Stimulated activated CD4-positive, alpha-beta T cell treated with anti-CD3 and anti-CD28 coated beads, Interleukin-15, amount 100 ng/mL, for 48 hours (primary cell): ENCODE measurements at places on chromosomes 3 and 15.

DNA sequence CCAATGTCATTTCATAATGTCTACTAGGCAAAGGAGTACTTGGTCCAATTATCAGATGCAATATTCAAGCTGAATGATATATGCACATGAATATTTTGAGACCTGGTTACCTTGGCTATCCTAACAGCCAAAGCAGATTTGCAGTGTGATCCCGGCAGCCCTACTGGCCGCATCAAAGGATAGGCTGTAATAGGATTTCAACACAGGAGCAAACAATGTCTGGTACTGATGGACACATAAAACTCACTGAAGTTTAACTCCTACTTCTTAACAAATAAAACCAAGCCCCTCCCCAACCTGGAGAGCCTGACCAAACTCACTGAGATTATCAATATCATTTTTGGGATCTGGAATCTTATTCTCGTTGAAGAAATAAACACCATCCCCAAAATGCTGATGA, 130.2 kb downstream of the FOXP1 start:
- no peak for DNase-seq

DNA sequence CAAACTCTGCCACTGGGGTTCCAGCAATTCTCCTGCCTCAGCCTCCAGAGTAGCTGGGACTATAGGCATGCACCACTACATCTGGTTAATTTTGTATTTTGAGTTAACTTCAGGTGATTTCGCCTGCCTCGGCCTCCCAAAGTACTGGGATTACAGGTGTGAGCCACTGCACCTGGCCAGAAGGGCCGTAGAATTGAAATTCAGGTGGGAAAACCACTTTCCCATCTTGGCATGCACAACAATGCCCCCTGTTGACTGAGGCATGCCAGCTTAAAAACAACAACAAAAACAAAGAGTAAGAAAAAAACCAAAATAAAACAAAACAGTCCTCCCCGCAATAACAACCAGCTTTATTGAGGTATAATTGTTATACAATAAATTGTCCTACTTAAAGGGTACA, 32.6 kb upstream of the RAB11A start:
- no peak for DNase-seq

DNA sequence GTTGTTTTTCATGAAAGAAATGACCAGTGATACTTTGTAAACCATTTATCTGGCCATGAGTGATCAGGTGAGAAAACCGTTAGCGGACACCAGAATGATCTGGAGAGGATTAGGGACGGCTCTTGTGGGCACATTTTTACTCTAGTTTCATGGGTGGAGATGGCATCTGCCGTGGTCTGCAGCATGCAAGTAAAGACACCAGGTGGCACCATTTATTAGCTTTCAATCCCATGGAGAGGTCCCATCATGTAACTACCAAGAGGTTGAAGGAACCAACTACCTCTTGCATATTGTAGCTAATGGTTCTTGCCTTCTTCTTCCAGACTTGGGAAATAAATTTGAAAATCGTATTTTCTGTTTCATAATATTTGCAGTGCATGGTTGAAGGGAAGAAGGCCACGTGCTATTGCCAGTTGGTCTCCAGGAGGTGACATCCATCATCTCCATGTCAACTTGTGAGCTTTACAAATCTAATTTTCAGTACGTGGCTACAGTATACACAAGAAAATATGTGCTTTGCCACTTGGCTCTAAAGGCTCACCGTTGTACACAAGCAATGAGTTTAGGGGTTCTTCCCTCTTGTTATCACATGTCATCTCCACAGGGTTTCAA, 1.5 kb upstream of the MAPKBP1 start:
- DNase-seq = peak; percentile 30

DNA sequence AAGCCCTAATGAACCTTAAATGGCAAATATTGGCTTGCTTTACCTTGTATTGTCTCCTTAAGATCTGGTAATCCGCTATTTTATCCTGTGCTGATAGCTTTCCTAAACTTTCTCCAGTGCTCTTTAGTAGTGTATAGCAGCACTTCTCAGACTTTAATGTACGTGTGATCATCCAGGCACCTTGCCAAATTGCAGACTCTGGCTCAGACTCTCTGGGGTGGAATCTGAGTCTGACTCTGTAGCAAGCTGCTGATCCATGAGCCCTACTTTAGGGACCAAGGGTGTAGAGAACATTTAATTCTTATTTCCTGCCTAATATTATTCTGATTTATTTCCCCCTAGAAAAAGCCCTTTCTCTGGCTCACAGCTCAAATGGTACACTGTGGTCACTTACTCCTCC, 518.8 kb upstream of the ZNF385D start:
- no peak for DNase-seq

GRCh38 chr3:181920409-181920808, 208.7 kb downstream of the SOX2 start:
- no peak for DNase-seq

GRCh38 chr3:99410789-99411311, 227.5 kb upstream of the COL8A1 start:
- no peak for DNase-seq
